ENCODE measurements at places on chromosomes 11 and 22.

DNA sequence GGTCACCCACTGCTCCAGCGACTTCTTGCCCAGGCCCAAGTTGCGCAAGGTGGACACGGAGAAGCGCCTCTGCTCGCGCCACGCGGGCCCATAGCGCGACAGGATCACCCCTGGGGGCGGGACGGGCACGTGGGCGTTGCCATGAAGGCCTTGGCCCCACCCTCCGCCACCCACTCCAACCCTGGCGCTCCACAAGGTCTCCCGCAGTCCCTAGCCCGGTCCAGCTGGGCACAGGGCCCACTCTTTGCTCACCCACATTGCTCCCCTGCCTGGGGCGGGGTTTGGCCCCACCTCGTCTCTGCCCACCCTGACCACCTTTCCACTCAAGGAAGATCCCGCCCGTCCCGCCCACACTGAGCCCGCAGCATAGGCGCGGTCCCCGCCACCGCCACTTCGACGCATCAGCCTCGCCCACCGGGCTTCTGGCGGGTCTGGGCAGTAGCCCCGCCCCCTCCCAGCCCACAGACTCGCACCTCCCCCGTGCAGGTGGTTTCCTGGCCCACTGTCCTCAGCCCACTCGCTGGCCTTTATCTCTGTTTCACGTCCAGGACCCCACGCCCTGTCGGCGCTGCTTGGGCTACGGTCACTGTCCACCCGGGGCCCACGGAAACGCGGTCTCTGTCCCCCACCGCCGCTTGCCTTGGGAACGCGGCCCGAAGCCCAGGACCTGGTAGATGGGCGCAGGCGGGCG is 12.3 kb upstream of the CYP2D6 start:
- no peak for DNase-seq

DNA sequence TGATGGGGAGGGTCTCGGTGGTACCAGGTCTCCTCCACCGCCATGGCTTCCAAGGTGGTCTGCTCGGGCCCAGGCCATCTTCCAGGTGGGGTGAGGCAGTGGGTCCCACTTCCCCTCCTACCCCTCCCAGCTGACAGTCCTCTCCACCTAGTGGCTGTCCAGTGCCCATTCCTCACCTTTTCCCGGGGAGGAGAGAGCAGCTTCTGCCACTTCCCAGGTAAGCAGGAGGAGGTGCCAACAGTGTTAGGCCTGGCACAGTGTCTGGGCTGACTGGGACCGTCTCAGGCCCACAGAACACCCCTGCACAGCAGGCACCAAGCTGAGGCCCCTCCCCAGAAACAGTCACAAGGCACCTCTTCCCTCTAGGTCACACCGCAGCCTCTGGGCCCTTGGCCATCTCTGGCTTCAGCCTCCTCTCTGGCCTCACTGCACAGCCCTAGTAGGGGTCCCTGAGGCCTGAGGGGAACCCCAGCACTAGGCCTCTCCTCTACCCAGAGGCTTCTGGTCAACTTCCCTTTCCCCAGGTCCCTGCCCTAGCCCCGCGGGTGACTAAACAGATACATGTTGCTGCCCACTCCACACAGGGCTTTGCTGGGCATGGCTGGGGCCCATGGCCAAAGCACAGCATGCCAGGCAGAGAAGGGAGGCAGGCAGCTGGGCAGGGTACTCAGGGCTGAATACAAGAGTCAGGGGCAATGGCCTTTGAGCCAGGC is 2.3 kb upstream of the ANKRD13D start:
- DNase-seq = peak; percentile 44

DNA sequence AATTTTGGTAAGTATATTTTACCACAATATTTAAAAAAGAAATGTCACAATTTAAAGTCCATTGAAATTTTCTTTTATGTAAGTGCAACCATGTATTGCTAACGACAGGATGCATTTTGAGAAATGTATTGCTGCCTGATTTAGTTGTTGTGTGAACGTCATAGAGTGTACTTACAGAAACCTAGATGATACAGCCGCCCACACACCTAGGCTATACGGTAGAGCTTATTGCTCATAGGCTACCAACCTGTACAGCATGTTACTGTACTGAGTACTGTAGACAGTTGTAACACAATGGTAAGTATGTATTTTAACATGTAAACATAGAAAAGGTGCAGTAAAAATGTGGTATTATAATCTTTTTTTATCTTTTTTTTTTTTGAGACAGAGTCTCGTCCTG is 48.1 kb downstream of the CBL start:
- DNase-seq = no peak

GRCh38 chr11:95734009-95734572 is 55.5 kb downstream of the FAM76B start:
- DNase-seq = no peak

DNA sequence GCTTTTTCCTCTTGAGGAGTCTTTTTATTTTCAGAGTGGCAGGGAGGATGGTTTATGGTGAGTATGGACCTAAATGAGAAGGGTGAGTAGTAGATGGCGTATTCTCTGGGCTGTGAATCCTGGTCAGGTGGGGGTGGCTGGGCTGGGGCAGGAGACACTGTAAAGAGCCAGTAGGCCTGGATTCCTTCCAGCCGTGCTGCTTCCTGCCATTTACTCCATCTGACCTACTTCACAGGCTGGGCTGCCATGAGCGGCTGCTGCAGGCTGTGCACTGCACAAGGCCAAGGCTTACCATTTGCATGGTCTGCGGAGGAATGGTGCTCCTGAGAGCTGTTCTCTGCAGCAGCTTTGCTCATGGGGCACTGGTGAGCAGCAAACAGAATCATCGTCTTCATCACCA is 297.6 kb downstream of the KIRREL3 start:
- DNase-seq = no peak

GRCh38 chr11:92769112-92769511 is 200.3 kb upstream of the MTNR1B start:
- DNase-seq = no peak

- DNase-seq = no peak
These were observed 14.0 kb downstream of the GALNT18 start for GRCh38 chr11:11607772-11608171.

DNA sequence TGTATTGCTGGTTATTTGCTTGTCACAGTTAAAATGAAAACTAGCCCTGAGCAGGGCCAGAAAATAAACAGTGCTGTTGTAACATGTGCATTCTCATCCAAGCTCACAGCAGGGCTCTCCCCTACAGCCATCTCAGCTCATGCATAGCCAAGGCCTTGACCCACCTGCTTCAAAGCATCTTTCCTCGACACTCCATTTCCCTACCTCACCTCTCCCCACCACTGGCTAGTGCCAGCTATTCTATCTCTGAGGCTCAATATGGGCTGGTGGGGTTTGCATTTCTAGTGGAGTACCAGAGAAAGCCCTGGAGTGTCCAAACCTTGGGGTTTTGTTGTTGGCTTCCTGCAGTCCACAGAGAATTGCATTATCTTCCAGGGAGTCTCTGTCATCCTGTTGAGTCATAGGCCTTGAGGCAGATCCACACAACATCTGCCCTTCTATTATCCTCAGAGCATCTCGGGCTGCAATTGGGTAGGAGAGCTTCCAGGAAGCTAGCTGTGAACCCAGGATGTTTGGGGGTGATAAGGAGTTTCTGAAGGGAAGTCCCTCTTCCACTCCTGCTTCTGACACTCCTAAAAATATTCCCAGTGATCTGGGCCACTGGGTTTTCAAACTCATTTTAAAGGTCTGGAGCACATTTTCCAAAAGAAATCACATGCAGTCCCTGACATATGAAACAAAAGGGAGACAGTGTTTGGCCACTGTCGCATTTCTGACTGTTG is 36.1 kb upstream of the AMOTL1 start:
- DNase-seq = peak; percentile 92

GRCh38 chr11:93329936-93330445 is 551 bp upstream of the DEUP1 start:
- peak; percentile 93 for DNase-seq

DNA sequence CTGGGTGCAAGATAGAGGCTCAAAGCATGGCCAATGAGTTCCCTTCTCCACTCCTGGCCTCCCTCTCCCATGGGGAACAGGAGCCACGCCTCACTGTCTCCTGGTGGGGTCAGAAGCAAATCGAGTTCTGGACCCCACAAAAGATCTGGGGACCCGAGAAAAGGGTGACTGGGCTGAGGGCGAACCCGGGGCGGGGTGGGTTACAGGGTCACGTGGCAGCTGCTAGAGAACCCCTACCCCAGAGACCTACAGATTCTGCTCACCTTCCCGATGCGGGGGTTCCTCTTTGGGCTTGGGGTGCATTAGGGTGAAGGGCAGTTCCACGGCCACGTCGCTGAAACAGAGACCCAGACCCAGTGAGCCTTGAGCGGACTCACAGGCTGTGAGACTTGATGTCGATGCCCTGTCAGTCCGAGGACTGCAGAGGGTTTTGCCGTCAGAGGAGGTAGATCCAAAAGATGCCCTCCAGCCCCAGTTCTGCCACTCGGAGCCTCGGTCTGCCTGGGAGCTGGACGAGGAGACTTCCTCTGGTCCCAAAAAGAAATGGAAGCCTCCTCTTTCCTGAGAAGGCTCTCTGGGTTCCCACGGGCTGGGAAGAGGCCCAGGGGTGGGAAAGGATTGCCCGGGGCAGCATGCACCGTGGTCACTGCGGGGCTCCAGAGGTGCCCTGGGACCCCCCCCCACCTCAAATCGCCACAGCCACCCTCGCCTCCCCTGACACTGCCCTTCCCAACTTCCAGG is 28.2 kb downstream of the TPBGL start:
- no peak for DNase-seq
